Upper lobe of left lung (tissue), 6 donors: ENCODE measurements at places on chromosomes 2 and 18. TPM values are rescaled to one million over a fixed set of nuclear protein-coding genes. Genes with fewer than 3 reads are reported as not detected.

- no peak for DNase-seq
These were observed 7.3 kb downstream of the ZNF516 start for GRCh38 chr18:76487782-76488181.

- no peak for DNase-seq
These were observed 97.7 kb upstream of the TFCP2L1 start for GRCh38 chr2:121382744-121383143.

UPP2 gene
- not detected for total RNA-seq

DNA sequence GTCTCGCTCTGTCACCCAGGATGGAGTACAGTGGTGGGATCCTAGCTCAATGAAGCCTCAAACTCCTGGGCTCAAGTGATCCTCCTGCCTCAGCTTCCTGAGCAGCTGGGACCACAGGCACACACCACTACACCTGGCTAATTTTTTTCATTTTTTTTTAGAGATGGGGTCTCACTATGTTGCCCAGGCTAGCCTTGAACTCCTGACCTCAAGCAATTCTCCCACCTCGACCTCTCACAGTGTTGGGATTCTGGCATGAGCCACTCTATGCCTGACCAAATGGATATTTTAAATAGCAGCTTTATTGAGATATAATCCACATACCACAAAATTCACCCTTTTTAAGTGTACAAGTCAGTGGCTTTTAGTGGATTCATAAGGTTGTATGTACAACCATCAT lies 11.1 kb downstream of the RNF149 start:
- DNase-seq = no peak

IL36RN gene
- total RNA-seq = not detected
